ENCODE measurements at places on chromosomes 1 and 21.

DNA sequence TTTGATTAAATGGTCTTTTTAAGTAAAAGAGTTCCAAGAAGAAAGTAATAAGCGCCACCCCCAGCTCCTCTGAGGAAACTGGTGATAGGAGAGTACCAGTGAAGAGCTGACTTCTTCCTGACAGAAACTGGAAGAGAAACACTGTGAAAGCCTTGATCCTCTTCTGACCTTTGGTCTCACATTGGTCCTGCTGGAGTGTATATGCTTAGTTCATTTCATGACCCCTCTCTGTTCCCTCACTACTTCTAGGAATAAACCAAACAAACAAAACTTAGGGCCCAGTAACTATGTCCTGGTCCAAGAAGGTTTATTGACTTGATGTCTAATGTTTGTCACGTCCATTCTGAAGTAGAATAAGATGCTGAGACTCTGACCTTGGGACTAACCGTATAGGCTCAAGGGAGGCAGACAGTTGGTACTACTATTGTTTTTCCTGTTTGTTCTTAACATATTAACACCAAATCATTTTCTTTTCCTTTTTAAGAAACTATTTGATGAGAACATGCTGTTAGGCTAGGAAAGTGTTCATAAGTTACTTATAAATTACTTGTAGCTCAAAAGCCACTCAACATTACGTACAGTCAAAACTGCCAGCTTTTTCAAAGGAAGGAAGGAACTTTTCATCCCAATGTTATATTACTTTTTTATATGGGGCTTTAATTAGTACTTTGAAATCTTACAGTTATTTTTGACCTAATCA is 57.9 kb downstream of the MIER1 start:
- no peak for DNase-seq

- DNase-seq: no peak
Observed at GRCh38 chr1:4087530-4088420, 187.7 kb upstream of the C1orf174 start.

DNA sequence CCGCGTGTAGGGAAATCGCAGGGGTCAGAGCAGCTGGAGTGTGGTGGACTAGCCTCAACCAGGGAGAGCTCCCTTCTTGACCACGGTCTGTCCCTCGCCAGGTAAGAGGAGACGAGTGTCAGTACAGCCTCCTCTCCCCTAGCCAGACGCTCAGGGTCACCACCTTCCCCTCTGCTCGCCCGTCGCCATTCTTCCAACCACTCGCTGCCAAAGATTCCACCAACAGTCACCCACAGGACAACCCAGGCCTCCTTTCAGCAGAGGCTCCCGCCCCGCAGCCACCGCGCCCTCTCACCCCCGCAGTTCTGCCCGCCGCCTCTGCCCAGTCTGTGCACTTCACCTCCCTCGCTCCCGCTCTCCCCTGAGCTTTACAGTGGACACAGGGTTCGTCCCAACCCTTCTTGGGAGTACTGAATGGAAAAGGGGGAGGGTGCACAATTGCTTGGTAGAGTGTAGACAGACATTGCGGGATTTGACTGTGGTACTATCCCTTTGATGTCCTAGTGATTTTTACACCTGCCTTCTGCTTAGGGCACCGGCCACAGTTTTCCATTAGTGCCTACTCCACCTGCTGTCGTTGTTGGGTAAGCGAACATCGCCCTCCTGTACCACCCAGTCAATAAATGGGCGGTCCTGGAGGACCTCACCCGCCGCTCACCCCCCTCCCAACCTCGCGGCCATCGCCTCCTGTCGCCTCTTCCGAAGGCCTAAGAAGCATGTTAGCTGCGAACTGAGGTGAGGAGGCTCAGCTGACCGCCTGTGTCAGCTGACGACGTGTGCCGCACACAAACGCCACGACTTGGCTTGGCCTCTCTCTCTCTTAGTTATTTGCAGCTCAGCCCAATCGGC is 9.2 kb upstream of the NBPF11 start:
- no peak for DNase-seq

DNA sequence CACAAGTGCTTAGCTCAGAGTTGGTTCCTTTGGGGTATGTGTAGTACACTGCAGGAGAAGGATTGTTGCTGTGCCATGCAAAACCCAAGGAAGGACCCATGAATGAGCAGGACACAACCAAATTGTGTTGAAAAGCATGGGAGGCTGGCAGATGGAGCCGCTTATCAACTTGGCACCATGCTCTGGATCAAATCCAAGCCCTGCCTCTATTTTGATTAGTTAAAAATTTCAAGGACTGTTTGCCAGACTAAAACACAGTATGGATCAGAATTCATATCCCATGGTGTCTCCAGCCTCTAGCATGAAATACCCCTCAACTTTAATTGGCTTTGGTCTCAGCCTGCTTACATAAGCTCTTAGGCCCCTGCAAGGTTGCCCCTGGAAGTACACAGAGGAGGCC is 27.8 kb downstream of the CCDC185 start:
- DNase-seq: no peak

DNA sequence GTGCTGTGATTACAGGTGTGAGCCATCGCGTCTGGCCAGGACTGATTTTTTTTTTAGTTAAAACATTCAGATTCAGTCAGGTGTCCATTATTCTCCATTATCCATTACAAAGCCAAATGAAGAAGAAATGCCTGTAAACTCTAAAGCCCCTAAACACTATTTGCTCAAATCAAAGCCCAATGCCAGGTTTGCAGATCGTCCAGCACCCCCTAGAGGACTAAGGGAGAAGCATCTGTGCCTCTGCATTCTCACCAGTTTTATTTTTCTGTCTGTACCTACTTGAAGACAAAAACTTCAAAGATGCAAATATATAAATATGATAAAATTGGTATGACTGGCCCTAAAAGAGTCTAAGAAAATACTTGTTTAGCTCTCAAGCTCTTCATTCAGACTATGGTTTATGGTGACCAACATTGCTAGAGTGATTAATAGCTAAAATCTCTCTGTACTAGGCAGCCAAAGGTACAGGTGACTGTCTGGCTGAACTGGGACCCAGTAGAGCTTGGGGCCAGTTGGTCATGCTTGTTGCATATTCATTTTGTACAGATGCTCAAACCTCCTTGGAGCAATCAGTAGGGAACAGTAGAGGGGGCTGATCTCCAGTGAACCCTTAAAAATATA is 138.4 kb downstream of the SYT2 start:
- peak; percentile 60 for DNase-seq

DNA sequence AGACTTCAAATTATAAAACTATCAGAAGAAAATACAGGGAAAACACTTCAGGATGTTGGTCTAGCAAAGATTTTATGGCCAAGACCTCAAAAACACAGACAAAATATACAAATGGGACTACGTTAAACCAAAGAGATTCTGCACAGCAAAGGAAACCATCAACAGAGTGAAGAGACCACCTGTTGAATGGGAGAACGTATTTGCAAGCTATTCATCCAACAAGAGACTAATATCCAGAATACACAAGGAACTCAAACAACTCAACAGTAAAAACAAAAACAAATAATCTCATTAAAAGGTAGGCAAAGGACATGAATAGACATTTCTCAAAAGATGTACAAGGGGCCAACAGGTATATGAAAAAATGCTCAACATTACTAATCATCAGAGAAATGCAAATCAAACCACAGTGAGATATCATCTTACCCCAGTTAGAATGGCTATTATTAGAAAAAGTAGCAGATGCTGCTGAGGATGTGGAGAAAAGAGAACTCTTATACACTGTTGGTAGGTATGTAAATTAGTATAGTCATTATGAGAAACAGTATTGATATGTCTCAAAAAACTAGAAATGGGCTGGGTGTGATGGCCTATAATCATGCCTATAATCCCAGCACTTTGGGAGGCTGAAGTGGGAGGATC is 112.6 kb downstream of the LRIG2 start:
- DNase-seq: no peak

GRCh38 chr1:31122101-31122735 is 56.7 kb upstream of the PUM1 start:
- DNase-seq: no peak

DNA sequence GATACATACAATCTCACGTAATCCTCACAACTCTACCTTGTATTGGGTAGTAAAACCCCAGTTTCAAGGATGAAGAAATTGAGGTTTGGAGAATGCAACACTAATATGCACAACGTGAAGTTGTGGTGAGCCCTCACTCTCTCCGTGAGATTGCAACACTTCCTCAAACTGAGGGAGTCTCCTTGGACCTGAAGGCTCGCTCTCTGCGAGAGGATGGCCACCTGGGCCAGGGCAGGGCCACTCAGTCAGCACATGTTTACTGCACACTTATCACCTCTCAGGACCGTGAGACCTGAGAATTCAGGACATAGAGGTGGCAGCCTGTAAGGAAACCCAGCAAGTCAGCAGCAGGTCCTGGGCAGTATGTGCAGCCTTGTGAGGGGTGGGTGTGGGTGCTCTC is 8.7 kb downstream of the SH3BP5L start:
- no peak for DNase-seq

DNA sequence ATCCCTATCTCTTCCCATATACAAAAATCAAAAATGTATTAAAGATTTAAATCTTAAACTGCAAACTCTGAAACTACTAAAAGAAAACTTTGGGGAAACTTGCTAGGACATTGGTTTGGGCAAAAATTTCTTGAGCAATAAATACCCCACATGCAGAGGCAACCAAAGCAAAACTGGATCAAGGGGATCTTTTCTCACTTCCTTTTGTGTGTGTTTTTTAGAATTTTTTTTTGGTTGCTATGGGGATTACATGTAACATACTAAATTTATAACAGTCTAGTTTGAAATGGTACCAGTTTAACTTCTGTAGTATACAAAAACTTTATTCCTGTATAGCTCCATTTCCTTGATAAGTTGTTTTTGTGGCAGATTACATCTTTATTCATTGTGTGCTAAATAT is 16.8 kb downstream of the MAST2 start:
- DNase-seq: no peak

DNA sequence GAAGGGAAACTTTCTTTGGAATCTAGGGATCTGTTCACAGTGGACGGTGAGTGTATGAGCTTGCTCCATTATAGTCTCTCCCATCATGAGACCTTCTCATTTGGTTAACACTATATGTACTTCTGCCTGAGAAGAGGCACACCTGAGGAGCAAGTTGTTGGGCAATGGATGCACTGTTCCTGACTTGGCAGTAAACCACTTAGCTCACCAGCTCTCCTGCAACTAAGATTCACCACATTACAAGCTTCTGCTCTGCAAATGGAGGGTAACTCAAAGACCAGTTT is 10.2 kb downstream of the MACF1 start:
- DNase-seq: no peak

- no peak for DNase-seq
Observed at GRCh38 chr1:1954831-1955441, 35.9 kb upstream of the TMEM52 start.

GRCh38 chr1:207056673-207057072 is 3.6 kb downstream of the PFKFB2 start:
- DNase-seq: no peak

GRCh38 chr21:44462834-44463200 is 7.5 kb downstream of the LRRC3 start:
- DNase-seq: no peak

DNA sequence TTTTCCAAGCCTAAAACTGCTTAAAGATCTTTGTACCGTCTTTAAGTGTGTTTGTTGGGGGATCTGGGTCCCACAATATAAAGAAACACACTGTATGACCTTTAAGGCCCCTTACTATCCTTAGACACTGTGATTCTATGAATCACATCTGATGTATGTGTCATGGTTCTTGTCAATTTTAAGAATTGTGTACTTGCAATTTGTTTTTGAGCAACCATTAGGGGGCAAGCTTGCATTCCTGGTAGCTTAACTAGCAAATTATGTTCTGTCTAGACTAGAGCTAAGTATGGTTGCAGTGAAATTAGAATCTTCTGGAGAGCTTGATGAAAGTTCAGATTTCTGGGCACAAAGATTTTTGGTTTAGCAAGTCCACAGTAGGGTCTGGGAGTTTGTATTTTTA is 219.5 kb downstream of the TPR start:
- DNase-seq: peak; percentile 85

- no peak for DNase-seq
Observed at GRCh38 chr1:169072945-169073725, 33.4 kb upstream of the ATP1B1 start.

DNA sequence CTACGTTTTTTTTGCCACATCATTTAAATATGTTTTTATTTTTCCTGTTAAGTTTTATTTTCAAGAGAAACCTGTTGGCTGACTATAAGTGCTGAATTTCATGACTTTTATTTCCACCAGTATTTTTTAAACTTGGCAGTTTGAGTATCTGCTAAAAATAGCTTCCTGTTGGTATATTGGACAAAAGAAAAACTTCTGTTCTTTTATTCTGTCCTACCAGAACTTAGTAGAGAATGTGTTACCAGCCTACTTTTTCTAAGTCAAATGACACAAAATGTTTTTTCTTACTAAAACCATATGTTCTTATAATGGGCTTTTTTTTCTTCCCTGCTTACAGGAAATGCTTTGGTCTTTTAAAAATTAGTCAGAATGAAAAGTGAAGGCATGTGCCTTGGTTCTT is 7.6 kb downstream of the DR1 start:
- DNase-seq: peak; percentile 69

DNA sequence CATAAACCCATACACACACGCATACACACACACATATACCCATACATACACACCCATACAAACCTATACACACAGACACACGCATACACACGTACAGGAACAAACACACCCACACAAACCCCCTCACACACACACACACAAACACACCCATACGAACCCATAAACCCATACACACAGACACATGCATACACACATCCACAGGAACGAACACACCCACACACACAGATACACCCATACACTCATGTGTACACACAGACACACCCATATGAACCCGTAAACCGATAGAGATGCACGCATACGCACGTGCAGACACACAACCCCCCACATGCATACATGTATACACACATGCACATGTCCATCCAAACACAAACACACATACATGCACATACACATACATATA is 9.5 kb downstream of the WNT9A start:
- no peak for DNase-seq

DNA sequence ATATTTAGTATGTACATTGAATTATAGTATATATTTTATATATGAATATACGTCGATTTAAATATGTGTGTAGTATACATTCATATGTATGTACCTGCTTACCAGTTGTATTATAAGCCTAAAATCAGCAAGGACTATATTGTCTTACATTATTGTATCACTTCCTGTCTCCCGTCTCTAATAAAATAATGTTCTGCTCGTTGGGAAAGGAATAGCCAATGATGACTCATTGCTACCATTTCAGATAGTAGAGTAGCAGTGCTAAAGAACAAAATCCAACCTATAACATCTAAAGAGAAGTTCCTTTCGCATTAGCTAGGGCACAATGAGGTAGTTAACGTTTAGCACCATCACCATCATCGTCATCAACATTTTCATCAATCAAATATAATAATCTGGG is 39.9 kb upstream of the SMYD2 start:
- no peak for DNase-seq

DNA sequence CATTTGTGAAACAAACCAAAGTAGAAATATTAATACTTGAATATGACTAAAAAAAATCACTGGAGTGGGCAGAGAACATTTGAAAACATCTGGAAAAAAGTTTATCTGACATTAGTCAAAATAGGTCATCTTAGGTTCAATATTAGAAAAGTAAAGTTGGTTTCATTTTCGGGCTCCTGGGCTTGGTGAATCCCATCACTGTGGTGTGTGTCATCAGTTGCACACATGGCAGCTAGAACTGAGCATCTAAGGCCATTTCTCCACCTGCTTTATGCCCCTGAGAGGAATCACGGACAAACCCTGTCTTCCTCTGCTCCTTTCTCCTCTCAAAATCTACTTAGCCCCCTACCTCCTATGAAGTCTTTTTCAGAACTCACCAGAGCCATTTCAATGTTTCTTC is 5.4 kb downstream of the HSD11B1 start:
- DNase-seq: no peak

GRCh38 chr1:114521396-114522263 is 10.6 kb upstream of the TRIM33 start:
- no peak for DNase-seq

- DNase-seq: no peak
Observed at GRCh38 chr21:44941567-44941966, 1.7 kb downstream of the SLX9 start.
